ENCODE measurements at places on chromosomes 4 and X.

- peak; percentile 29 for DNase-seq
Observed at GRCh38 chr4:154998284-154998683, 210.2 kb upstream of the NPY2R start.

- DNase-seq = peak; percentile 22
Observed at GRCh38 chr4:16227462-16227868, 1.2 kb upstream of the TAPT1 start.

GRCh38 chrX:49761481-49761880, 65.7 kb upstream of the PAGE1 start:
- DNase-seq = no peak

DNA sequence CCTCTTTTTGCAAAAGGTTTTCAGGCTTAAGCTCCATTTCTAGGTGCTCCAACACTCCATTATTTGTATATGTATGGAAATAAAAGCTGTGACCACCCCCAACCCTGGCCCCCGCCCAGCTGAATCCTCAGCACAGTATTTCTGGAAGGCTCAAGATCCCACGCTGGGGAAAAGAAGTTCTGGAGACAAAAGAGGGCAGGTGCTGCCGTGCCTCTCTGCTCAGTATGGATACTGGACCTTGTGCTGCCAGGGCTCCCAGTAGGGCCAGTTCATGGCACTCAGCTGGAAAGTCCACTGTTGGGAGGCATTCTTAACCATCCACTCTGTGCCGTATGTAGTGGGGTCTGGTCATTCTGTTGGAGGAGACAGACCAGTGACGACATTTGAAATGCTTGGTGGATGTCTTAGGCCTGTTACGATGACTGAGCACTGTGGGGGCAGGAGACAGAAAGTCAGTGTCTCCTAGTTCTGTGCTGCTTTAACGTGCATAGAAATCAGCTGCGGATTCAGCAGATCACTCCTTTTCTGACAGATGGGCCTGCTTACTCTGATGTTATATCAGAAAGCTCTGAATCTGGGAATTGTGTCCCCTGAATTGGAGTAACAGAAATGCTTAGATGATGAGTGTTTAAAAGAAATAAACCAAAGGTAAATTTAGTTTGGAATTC, 48.4 kb upstream of the MSANTD1 start:
- DNase-seq = no peak

GRCh38 chr4:145380123-145380522, 101.5 kb upstream of the SMAD1 start:
- peak; percentile 2 for DNase-seq

DNA sequence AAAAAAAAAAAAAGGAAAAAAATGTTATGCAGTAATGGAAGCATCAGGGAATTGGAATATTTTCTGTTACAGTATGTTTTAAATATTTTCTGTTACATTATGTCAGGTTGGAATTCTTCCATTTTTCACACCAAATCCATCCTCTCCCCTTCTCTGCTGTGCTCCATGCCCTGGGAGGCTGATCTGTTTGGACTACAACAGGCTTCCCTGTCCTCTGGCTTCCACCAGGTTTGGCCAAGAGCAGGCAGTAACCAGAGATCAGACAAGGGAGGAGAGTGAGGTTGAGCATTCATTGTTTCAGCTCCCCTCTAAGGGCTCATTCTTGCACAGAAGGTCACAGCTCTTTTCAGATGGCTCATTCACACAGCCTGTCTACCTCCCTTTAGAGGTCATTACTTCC, 11.7 kb upstream of the TMEM184C start:
- no peak for DNase-seq

GRCh38 chr4:40228497-40229365, 31.9 kb downstream of the RHOH start:
- no peak for DNase-seq

GRCh38 chr4:85005865-85006377, 39.4 kb upstream of the WDFY3 start:
- peak; percentile 92 for DNase-seq

GRCh38 chr4:152479428-152480026, 56.4 kb downstream of the FBXW7 start:
- no peak for DNase-seq

DNA sequence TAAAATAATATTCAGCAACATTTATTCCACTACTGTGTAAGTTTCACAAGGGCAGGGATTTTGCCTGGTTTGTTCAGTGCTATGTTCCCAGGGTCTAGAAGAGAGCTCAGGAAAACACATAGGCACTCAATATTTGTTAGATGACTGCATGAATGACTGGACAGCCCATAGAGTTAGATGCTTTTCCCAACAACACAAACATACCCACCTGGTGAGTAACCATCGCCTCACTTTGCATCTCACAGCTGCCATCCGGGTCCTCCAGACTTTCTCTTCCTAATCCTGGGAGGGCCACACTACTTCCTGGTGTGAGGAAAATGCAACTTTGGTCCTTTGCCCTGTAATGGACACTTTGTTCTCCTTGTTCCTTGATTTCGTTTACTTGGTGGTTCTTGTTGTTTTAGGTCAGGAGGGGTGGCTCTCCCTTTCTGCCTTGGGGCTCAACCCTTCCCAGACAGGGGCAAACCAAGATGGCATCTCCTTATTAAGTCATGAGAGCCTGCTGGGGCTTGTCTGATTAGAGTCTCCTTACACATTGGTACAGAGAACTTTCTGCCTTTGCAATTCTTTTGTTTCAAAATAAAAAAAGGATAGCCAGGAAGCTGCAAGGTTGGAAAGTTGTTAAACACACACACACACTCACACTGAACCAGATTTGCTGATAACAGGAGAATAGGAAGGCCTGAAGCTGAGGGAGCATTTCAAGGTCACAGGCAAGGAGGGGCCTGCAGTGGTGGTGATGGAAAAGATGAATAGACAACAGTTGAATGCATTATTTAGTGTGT, 190.6 kb downstream of the MID1IP1 start:
- DNase-seq = no peak

- no peak for DNase-seq
Observed at GRCh38 chr4:151173871-151174270, 74.4 kb downstream of the RPS3A start.

DNA sequence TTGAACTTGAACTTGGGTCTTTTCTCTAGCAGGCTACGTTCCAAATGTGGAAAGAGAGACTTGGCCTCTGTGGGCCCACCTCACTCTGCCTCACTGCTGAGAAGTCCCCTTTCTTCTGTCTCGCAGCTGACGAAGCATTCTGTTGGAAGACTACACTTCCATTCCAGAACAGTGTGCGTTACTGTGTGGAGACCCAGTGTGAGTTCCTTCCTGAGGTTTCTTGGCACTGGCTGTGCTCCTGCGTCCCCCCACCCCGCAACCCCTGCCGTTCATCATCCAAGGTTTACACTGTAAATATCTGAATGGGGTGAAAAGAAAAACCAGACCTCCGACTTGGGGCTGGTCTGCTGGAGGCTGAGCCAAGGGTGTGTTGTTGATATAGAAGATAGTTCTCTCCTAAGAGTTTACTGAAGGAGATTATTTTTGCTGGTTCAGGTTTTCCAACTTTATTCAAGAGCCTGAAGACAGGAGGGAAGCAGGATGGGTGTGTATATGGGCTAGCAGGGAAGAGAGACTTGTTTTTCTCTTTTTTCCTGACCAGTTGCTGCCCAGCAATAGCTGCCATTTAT, 34.7 kb downstream of the NHSL2 start:
- DNase-seq = no peak

DNA sequence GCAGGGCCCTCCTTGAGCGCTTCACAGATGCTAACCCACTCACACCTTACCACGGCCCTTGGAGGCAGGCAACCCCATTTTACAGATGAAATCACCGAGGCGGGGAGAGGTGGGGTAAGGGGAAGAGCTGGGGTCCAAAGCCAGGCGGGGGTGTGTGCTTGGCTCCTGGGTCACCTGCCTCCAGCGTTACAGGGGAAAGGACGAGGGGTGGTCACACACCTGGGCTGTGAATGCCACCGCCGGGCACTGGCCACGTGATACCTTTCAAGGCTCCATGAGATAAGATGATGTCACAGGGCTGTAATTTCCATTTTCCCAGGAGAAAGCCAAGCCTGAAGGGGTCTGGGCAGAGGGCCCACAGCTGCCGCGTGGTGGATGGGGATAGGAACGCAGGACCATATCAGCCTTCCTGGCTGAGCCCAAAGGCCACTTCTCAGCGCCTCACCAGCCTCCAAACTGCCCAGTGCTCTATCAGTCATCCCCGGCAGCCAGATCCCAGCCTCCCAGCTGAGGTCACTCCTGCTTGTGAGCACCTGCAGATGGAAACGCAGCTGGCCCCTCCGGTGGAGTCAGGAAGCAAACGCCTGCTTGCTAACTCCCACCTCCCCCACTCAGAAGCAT, 62.4 kb upstream of the CRMP1 start:
- DNase-seq = no peak

GRCh38 chr4:31365006-31365690, 645.0 kb downstream of the PCDH7 start:
- DNase-seq = no peak

DNA sequence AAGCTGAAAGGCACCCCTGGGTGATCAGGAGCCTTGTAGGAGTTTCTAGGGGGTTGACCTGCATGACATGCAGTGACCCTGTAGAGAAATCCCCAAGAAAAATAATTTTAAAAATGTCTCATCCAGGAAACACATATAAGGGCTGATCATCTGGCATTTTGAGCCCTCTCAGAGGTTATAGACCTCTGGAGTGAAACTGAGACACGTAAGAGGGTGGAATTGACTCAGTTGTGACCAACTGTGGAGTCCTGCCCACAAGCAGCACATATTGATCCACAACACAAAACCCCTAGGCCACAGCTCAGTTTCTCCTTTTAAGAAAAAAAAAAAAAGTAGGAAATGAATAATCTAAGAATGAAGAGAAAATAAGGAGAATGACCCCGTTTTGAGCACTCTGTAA, 32.5 kb upstream of the MTMR8 start:
- DNase-seq = no peak

- no peak for DNase-seq
Observed at GRCh38 chr4:6189511-6189910, 10.8 kb downstream of the JAKMIP1 start.

DNA sequence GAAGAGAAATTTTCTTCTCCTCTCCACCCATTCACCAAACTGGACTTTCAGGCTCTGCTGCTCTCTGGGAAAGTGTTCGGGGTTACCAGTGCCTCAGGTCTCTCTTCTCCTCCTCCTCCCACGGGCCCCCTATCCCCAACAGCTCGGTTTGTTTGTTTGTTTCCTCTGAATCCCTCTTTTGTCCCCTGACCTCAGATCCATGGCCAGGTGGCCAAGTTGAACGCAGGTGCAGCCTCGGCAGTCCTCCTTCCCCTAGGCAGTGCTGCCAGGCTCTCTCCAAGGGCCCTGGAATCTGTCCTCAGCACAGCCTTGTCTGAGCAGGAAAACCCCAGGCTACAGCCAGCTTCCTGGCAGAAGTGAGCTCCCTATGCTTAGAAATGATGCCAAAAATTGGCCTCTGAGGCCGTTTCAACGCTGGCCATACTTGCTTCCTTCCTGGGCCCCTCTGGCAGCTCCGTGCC, 60.0 kb downstream of the FHDC1 start:
- DNase-seq = no peak

DNA sequence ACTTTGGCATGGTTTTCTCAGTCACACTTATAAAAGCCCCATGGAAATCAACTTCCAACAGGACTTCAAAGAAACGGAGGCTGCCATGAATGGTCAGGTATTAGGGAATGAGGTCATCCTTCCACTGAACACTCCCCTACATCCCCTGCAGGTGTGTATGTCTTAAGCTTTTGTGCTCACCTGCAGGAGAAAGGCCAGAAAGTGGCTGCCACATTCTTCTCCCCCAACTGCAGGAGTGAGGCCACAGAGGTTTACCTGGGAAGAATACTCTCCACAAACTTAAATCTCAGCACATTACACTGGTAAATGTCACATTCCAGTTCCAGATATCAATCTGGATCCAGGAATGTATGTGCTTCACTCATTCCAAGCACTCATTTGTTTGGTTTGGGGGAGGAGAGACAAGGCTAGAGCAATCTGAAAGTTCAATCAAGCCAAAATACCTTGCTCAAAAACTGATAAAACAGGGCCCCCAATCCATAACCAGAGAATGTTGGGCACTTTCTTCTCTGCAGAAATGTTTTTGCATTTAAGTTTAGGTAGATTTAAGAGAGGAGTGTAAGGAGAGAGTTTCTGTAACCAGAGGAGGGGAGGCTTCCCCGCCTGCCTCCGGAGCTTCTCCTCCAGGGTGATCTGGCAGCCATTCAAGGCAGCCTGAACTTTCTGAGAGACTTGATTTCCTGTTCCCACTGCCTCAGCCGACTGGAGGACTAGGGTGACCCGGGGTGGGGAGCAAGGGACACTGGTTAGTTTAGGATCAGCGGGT, 15.4 kb downstream of the FAM9C start:
- DNase-seq = no peak

DNA sequence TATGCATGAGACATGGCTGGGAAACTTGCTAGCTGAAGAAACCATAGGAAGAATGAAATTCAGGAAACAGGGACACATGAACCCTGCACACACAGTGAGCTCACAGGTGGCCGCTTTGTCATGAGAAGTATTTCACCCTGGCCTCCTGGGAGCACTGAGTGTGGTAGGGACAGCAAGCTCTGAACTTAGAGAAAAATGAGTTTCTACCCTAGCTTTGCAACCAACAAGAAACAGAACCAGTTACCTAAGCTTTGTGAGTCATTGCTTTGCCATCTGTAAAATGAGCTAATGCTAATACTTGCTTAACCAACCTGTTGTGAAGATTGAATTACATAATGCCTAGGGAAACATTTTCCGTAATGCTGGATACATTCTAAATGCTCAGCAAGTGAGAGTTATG, 206.6 kb upstream of the HS3ST1 start:
- DNase-seq = no peak

DNA sequence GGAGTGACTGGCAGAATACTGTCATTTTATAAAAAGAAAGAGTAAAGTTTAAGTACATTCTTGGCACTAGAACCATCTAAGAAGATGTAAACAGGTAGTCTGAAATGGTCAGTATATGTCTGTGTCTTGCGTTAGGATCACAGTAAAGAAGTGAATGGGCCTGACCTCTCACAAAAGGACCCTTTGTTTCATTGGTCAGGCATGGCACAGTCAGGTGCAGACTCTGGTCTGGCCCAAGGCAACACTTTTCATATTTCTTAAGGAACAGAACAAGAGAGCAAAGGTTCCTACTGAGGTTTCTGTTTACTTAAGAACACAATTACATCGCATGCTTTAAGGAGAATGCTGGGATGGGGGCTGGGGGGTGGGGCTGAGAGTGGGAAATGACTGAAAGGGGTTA, 48.1 kb downstream of the RPGR start:
- no peak for DNase-seq

DNA sequence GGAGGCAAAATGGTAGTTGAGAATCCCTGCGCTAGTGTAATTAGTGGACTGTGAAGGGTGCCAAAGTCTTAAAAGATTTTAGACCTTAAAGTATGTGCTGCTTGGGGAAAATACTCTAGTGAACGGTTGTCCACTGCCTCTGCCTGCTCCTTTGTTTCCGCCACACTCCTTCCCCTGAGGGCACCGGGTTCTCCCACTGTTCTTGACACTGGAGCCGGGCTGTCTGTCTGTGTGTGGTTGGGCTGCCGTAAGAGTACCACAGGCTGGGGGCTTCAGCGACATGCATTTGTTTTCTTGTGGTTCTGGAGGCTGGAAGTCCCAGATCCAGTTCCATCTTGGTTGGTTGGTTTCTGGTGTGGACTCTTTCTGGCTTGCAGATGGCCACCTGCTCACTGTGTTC, 76.2 kb downstream of the CLDN34 start:
- no peak for DNase-seq

Data from foreskin melanocyte (primary cell).